ENCODE measurements at places on chromosomes 4 and X.

- peak; percentile 5 for DNase-seq
Observed at GRCh38 chr4:8185295-8185694, 13.8 kb upstream of the SH3TC1 start.

- DNase-seq = no peak
Observed at GRCh38 chr4:165364452-165365080, 14.2 kb upstream of the CPE start.

DNA sequence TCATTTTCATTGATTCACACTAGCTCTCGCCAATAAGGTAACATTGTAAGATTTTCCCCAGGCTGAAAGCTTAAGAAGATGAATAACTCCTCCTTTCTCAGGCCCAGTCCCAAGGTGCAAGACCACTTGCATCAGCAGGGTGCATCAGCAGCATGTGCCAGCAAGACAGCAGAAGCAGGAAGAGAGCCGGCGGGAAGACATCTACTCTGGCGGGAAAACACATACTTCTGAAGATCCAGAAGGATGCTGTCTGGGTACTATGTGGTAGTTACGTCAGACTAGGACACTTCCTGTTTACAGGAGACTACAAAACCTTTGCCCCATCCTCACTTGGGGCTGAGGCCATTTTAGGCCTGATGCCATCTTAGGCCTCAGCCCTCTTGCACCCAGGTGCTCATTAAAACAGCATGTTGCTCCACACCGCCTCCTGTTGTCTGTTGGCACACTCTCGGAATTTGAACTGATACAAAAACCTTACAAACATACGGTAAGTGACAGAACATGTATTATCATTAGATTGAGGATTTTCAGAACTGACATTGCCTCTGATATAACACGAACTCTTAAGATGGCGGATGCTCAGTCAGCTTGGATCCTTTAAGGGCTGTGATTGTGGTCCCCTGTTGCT, 886.5 kb upstream of the EPHA5 start:
- no peak for DNase-seq

DNA sequence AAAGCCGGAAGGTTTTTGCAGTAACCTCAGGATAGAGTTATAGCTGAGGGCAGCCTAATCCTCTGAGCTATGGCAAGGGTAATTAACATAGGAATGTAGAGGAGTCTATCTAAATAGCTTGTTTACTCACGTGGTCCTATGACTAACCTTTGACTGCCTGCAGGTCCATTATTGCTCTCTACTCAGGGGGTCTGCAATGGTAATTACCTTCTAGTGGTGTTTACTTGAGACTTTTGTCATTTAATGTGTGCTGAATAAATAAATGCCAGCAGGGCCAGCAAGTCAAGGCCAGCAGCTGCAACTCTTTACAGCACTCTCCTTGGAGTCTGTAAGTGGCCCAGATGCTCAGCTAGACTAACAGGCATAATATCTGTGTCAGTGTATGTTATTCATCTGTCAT, 212.7 kb upstream of the FMR1 start:
- no peak for DNase-seq

DNA sequence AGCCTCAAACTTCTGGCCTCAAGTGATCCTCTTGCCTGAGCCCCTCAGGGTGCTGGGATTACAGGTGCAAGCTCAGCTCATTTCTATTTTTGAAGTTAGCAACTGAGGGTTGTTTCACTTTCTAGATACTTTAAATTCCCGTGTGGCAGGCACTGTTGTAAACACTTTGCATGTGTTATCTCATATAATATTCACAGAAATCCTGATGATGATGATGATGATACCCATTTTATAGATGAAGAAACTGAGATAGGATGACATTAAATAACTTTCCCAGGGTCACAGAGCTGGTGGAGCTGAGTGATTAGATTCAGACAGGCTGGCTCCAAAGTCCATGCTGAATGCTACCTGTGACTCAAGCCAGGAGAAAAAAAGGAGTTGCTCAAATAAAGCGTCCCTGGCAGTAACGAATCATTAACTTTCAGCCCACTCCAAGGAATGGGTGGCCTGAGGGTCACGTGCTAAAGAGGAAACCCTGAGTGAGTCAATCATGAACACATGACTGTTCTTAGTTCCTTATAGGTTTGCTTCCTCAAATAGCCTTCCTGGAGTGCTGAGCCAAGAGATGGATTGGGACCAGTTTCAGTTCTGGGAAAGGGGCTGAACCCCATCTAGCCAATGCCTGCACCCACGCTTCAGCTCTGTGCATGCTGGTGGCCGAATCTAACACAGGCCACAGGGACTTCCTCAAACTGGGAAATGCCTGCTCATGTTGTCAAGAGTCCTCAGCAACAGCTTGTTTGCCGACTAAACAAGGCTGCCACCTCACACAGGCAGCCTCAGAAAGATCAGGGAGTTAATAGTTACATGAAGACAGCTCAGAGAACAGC, 52.8 kb downstream of the RBM47 start:
- DNase-seq = peak; percentile 98

GRCh38 chrX:76555816-76556215, 128.3 kb downstream of the MAGEE1 start:
- DNase-seq = peak; percentile 33

- no peak for DNase-seq
Observed at GRCh38 chr4:21827575-21827974, 121.0 kb downstream of the KCNIP4 start.

DNA sequence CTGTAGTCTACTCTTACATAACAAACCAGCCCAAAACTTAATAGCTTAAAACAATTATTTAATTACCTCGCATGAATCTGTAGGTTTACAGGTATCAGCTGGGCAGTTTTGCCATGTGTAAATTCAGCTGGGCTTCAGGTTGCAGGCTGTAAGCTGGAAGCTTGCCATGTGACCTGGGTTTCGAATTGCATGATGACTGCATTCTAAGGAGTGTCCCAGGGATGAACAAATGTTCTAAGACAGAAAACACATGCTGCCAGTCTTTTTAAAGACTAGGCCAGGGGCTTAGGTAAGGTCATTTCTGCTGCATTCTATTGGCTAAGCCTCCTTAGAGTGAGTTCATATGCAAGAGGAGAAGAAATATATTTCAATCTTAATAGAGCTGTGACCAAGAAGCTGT, 44.8 kb downstream of the GRIA2 start:
- DNase-seq = no peak

GRCh38 chr4:102263024-102263787, 82.1 kb downstream of the SLC39A8 start:
- DNase-seq = peak; percentile 64

DNA sequence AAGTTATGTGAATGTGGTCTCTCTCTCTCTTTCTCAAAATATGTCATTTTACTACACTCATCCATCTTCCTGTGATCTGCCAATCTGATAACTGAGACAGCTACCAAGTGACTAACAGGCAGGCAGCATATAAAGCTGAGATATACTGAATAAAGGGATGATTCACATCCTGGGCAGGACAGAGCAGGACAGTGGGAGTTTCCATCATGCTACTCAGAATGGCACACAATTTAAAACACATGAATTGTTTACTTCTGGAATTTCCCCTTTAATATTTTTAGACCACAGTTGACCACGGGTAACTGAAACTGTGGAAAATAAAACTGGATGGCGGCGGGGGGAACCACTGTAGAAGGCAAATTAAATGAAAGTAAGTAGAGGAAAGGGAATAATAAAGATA, 58.6 kb upstream of the DCTD start:
- DNase-seq = peak; percentile 50

DNA sequence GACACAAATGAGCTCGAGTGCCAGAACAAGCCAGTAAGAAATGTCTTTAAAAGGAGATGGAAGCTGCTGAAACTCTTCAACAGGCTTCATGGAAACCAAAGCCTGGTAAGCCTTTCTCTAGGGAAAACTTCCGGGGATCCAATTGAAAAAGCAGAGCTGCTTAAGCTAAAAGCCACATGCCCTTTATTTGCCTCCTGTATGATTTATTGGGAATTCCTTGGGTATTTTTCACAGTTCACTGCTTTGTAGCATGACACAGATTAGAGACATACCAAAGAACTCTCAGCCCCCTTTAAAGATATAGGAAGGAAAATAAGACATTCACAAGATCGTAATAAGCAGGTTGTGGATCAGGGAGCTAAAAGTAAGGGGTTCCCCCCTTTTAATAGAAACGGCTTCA, 6.5 kb upstream of the ARHGAP6 start:
- DNase-seq = no peak

All from ACHN (cell line).